Tibial nerve (tissue), 4 donors: ENCODE measurements at places on chromosomes 2 and 18. TPM values are rescaled to one million over a fixed set of nuclear protein-coding genes. Genes with fewer than 3 reads are reported as not detected.

- peak; percentile 88 for DNase-seq
Observed at GRCh38 chr2:96538487-96539214, 2.1 kb downstream of the ARID5A start.

DNA sequence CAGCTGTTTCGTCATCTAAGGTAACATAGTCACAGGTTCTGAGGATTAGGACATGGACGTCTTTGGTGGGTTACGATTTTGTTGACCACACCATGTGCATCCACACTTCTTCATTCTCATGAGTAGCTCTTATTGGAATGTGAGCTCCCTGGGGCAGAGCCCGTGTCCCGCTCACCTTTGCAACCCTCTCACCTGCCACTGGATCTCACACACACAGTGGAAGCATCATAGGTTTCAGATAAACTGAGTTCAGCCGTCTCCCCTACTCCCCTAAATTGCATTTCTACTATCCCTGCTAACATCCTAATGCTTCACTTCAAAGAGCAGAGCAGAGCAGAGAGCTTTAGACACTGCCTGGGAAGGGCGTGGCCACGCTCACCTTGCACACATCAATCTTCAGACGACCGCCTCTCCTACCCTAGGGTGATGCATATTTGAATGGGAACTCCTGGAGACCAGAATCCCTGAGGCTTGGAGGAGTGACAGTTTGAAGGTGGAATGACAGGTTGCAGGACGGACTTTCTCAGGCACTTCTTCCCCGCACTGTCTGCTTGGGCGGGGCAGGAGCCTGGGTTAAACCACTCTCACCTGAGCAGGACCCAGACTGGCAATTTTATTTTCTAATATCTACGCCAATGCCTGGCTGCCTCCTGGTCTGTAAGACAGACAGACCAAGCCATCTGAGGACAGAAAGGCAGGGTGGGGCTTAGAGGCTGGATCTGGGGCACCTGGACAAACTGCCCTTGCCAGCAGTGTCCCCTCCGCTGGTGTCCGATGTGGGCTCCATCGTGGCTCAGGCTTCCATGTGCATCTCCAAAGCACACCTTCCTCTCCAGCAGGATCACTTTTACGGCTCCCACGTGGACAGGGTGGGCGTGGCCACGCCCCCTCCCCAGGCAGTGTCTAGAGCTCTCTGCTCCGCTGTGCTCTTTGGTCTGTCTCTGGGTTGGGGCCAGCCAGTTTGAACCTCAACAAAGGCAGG is 229.5 kb upstream of the COPS8 start:
- no peak for DNase-seq

- DNase-seq, result no peak
Observed at GRCh38 chr18:47206945-47207637, 30.9 kb upstream of the IER3IP1 start.

DNA sequence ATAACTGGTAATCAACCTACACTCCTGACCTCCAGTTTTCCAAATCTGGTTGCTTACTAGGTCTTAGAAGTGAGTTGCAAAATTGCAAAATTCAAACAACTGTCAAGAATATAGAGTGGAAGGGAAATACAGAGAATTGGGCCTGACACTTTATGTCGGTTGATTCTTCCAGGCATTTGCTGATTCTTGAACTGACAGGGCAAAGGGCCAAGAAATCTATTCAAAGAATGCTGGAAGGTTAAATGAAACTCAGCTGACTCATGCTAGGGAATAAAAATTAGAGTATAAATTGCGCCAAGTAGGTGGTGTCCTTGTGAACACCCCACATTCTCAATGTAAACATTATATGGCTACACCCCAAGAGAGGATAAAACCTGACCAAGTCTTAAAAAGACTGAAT is 21.5 kb upstream of the ZSCAN30 start:
- no peak for DNase-seq

CYP27C1 gene
- 0.59 TPM for total RNA-seq

DNA sequence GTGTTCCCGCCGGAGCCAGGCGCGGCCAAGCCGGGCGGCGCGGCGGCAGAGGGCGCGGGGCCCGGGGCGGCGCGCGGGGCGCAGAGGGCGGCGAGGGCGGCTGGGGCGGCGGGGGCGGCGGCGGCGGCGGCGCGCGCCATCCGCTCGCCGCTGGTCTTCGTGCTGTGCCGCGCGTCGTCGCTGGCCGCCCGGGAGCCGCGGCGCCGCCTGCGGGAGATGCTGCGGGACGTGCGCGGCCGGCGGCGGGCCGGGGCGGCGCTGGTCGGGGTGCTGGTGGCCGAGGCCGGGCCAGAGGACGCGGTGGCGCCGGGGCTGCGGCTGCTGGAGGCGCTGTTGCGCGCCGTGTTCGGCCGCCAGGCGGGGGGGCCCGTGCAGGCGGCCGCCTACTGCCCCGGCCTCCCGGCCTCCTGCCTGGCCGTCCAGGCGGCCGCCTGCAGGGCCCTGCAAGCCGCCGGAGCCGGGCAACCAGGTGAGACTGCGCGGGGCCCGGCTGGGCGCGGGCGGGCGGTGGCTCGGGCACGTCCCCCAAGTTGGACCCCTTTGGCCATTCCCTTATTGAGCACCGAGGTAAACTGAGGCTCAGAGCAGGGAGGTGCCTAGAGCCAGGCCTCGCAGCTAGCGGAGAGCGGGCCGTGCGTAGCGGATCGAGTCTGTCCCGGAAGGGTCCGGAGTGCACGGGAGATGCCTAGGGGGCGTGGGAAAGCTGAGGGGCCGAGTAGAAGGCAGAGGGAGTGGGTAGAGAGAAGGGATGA is 584 bp downstream of the C2orf72 start:
- no peak for DNase-seq

AOX1 gene
- 221 TPM for total RNA-seq

DNA sequence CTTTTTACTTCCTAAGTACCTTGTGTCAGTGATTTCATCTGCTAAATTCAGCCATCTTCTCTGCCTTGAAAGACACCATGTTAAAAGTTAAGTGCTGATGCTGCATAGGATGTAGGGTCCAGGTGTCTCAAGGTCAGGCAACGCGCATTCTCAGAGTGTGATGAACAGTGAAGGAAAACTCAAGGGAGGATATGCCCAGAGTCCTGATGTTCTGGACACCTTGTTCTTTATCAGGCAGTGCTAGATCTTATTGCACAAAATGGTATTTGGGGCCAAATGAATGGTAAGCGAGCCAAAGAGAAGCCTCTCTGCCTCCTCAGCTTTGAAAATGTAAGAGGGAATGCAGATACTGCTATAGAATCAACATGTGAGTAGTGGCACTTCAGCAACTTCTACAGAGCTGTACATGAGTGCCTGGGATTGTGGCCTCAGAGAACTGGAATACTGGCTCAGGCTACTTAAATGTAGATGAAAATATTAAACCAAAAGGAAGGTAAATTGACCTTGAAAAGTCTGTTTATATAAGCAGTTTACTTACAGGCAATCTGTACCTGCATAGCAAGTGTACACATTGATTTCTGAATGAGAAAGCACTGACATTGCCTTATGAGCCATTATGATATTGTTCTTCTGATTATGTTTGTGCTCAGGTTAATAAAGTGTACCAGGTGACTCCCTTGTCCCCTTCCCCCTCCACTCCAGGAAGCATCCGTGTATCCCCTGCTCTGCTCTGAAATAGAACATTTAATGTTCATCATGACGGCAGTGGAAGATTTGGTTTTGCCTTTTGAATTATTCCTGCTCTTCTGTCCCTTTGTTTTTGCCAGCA is 86.7 kb upstream of the RANBP2 start:
- DNase-seq, result no peak

DNA sequence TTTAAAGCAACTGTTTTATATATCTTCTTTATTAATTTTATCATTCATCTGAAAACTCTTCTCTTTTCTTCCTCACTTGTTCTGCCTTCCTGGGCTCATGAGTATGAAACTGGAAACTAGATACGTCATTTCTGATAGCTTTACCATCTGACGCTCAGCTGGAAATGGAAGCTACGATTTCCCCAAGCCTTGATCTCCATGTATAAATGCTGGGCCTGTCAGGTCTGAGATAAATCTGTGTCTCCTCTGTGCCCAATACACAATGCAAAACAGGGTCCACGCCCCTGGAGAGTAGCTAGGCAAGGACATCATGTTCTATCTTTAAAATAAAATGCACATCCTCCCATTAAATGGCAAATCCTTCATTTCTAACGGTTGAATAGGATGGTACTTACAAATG is 238.4 kb downstream of the AFF3 start:
- DNase-seq, result no peak

DNA sequence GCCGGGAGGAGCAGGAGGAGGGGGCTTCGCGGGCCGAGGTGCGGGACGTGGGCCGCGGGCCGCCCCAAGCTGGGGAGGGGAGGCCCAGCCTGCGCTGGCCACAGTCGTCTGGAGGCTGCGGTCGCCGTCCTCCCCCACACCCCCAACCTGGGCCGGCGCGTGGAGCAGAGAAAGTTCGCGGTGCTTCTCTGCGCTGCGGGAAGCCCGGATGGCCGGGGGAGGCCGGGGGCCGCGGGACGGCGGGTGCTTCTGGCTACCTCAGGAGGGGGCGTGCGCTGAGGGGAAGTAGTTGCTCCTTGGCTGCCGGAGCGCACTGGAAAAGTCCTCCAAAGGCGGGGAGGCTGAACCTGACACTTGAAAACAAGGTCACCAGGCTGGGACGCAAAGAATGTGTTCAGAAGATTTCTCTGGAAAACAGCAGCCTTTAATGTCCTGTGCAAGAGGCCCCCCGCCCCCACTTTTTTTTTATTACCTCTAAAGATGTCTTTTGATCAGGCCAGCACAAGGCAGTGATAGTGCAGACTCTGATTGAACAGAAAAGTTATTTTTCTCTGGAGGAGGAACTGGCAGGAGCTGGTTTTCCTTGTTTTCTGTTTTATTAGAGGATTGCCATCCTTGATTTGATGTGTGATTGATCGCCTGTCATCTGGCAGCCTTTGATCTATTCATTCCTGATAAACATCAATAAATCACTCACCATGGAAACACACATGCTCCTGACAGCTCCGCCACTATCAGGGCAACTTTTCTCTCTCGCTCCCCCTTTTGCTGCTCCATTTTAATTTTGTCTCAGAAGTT is 1.6 kb downstream of the TSHZ1 start:
- no peak for DNase-seq

MZT2B gene
- total RNA-seq, result 142 TPM

NAB1 gene
- 70.2 TPM for total RNA-seq

- DNase-seq, result no peak
Observed at GRCh38 chr2:196409376-196409775, 230.1 kb upstream of the CCDC150 start.

GRCh38 chr2:124805060-124805459 is 780.0 kb downstream of the CNTNAP5 start:
- DNase-seq, result no peak

ERCC3 gene
- 69.0 TPM for total RNA-seq

DNA sequence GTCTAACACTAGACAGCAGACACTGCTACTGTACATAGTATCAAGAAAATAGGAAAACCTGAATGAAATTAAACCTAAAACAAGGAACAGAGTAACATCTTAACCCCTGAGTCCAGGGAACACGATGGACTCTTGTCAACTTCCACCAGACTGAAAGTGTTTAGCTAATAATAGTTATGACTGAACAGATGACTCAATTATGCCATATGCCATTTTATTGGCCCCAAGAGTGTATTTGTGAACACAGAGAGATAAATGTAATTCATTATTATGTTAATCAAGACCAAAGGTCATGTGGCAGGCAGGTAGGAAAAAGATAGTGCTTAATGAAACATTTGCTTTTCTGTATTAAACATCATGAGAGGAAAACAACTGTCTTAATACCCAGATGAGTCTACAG is 58.0 kb downstream of the NYAP2 start:
- DNase-seq, result no peak

SLC9A4 gene
- not detected for total RNA-seq

ARHGEF33 gene
- total RNA-seq, result 4.0 TPM

GRCh38 chr2:85419009-85419675 is 628 bp downstream of the SH2D6 start:
- DNase-seq, result no peak

- no peak for DNase-seq
Observed at GRCh38 chr2:182672466-182673165, 43.4 kb upstream of the DNAJC10 start.

DNA sequence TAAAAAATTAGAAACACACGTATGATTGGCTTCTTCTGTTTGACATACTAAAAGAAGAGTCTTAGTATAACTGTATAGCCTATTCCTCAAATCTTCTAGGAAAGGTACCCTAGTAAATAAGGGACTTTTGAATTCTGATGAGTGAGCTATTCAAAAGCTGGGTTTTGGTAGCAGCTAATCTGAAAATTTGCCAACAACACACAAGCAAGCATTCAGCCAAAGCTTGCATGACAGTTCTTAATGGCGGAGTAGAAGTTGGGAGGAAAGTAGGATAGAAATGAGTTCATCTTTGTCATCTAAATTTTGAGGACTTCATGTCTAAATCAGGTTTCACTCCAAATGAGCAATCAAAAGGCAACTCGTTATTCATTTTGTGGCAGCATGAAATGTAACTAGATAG is 813.0 kb downstream of the MBD2 start:
- no peak for DNase-seq

ST8SIA5 gene
- not detected for total RNA-seq

- DNase-seq, result no peak
Observed at GRCh38 chr2:207258263-207258991, 92.7 kb upstream of the KLF7 start.

DHRS9 gene
- total RNA-seq, result not detected

DNA sequence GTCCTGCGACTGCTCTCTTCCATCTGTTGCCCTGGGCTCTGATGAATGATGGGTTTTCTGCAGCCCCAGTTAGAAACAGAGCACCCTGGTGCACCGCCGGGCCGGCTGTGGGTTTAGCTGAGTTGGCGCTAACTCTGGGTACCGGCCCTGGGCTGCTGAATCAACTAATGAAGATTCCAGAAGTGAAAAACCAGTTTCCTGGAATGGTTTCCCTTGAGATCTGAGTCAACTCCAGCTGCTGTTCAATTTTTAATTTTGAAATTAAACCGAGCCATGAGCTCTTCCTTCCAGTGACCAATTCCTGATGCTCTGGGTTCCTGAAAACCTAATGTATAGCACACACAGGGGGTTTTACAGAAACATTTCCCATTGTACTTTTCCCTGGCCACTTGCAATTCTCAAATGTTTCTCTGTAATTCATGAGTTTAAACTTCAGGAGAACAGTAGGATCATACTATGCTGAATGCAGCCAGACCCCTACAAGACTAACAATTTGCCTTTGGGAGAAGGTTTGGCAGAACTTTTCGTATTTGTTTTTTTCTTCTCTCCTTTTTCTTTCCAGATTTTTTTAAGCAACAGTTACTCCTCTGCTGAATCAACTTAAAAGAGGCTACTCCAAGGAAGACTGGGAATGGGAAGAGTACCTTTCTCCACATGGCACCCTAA is 5.5 kb downstream of the COL6A3 start:
- no peak for DNase-seq

TRIB2 gene
- total RNA-seq, result 554 TPM

DNA sequence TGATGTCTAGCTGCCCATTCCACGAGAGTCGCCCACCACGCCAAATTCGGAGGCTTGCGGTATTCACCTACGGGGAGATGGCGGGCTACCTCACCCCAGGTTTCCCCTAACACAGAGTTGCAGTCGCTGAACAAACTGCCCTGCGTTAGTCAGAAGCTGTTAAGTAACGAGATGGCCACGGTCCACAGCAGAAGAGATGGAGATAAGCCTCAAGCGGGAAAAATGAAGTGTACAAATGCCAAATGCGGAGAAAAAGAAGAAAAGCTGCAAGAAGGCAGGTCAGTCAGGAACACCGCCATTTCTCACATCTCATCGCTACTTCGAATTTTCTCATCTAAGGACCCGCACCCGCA is 425 bp downstream of the ASB3 start:
- no peak for DNase-seq

SAG gene
- not detected for total RNA-seq
